CD4-positive, alpha-beta memory T cell (primary cell): ENCODE measurements at places on chromosomes 2 and 18.

DNA sequence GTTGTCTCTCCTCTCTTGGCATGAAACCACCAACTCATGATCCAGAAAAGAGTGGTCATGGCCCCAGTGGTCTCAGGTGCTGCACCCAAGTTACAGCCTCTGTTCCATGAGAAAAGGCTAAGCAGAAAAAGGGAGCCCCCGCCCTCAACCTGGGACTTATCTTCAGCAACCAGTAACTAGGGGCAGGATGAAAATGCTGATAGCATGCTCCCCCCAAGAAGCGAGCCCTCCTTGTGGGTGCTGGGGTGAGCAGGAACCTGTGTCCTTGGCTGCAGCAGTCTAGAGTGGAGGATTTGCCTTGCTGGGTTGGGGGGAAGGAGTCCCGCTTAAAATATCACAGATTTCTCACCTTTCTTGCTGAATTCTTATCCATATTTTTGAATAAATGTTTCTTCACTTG is 490.0 kb downstream of the SUCLG1 start:
- no peak for DNase-seq

DNA sequence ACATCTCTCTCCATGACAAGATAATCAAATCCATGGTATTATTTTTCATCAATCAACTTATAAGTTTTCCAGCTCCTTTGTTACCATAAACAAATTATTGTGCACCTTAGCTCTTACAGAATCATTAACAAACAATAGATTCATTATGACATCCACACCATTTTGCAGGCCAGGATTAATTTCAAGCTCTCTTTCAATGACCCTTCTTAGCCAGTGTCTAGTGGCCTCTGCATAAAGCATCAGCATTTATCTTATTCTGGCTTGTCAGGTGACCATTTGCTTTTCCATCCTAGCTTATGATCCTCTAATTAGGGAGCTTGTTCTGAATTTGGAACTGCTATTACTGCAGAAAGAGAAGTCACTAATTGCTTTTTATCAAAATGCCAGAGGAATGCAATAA is 806.2 kb upstream of the CHAC2 start:
- no peak for DNase-seq

DNA sequence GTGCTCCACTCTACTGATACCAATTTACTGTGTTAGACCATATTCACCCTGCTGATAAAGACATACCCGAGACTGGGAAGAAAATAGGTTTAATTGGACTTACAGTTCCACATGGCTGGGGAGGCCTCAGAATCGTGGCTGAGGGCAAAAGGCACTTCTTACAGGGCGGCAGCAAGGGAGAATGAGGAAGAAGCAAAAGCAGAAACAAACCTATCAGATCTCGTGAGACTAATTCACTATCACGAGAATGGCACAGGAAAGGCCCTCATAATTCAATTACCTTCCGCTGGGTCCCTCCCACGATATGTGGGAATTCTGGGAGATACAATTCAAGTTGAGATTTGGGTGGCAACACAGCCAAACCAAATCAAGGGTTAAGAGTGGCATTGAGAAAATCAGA is 65.2 kb downstream of the LDLRAD4 start:
- no peak for DNase-seq

DNA sequence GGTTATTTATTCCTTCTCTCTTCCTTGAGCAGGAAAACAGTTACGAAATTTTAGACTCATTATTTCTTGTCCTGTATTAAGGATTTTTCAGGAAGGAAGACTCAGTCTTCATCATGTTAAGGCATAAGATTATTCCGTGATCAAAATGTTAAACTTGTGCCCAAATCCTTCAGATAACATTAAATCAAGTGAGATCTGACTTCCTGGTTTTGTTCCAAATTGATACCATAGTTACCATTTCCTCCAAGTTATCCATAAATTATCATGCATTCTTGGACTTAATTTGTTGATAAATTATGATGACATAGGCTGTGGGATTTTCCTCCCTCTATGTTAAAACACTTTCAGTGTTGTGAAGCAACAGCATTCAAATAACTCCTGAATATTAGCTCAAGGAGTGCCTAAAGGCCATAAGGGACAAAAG is 31.9 kb downstream of the EFEMP1 start:
- DNase-seq: no peak

- DNase-seq: no peak
Observed at GRCh38 chr2:212158081-212158480, 380.5 kb downstream of the ERBB4 start.

DNA sequence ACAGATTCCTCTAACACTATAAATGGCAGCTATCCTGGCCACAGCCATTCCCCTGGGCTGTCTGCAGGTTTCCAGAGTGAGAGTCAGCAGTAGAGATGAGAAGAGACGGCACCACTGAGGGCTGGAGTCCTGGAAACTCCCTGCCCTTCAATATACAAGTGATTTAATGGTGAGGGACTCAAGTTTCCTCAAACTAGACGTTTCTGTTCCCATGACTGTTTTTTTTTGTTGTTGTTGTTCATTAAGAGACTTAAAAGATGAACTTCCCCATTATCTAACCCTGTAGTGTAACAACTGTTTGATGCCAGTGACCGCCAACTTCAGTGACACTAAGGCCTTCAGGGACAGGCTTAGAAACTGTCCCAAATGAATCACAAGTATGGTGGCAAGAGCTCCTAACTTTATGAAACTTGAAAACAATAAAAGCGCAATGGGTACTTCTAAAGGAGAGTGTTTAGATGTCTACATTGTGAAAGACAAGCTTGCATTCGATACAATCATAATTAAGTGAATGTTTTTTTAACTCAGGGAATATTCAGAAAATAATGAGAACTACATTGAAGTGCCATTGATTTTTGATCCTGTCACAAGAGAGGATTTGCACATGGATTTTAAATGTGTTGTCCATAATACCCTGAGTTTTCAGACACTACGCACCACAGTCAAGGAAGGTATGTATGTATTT is 34.0 kb downstream of the IL1R2 start:
- DNase-seq: no peak

DNA sequence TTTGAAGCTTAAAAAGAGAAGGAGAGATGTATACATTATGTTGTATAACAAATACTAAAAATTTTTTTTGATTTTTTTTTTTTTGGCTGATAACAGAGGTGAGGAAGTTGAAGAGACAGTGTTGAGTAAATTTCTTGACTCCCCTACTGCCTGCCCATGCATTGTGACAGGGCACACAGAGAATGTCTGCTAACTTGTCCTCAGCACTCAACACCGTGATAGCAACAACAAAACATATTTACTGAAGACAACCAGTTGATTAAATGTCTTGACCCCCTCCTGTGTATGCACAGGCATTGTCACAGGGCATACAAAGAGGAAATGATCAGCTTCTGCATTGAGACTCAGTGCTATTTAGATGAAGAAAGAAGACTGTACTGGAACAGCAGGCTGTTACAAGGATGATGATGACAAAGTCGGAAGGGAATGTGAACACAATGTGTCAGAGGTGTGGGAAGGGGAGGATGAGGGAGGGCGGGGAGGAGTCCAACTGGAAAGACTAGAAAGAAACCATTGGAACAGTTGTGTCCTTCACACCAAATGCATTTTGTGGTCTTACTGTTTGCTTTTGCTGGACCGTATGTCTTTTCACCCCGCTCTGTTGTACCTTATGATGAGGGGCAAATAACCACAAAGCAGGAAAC is 89.5 kb downstream of the CERS6 start:
- DNase-seq: no peak

GRCh38 chr2:227861011-227861410 is 10.4 kb upstream of the DAW1 start:
- no peak for DNase-seq

GRCh38 chr2:203201426-203201825 is 37.4 kb upstream of the CYP20A1 start:
- DNase-seq: no peak

GRCh38 chr2:160477032-160477431 is 16.6 kb downstream of the RBMS1 start:
- DNase-seq: no peak

DNA sequence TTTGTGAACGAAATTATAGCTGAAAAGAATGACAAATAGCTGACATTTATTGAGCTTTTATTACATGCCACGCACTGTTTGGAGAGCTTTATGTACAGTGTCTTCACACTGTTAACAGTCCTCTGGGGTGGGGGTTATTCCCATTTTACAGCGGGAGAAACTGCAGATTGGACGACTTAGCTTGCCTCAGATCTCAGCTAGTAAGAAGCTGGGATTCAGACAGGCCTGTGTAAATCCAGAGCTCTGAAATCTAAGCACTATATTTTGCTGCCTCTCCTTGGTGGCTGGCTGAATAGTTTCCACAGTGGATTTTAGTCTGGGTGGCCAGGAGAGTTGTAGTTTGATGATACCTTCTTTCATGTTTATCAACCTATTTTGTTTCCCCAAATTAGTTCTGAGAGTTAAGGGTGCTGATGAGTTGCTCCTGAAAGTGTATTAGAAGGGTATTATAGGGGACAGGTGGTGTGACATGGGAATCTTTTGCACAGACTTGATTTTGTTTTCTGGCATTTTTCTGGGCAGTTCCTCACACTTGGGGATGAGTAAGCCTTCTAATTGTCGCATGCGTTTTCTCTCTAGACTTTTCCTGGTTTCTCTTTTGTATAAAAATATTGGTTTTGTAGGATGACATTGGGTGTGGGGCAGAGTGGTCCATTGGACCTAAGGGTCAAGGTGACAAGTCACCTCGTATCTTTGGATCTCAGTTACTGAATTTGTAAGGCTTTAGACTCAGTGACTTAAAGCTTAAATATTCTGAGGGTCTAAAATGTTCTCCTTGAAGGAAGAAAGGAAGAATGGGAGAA is 1.5 kb downstream of the ACSL3 start:
- DNase-seq: peak; percentile 1

GRCh38 chr2:126858991-126859390 is 39.7 kb upstream of the TEX51 start:
- DNase-seq: no peak

DNA sequence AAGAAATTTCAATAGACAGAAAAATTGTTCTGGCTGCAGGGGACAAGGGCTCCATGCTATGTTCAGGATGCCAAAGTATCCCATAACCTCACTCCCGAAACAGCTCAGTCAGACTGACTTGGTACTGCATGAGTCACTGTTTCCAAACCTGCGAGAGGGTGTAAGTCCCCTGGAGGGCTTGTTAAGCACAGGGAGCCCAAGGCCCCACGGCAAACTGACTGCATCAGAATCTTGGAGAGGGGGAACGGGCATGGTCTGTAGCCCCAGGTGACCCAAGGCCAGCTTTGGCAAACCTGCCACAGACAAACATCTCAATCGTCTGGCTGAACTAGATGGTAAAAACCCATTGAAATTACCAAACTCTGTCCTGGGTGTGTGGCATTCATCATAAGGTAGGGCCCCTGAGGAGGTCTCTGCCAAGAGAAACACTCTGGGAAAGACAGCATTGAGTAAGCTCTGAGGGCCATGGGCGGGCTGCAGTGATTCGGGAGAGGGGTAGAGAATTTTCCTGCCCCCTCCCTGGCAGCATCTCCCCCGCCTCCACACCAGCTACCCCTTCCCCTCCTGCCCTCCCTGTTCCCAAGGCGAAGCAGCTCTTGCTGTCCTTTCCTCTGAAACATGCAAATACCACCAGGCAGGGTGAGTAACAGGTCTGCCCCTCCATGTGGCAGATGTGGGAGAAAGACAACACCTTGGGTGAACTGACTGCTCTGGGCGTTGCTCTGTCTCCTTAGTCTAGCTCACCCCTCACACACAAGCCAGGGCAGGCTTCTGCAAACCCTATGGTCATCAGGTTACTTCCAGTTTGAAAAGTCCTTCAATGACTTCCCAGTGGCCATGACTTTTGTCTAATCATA is 274.7 kb upstream of the SIX2 start:
- DNase-seq: no peak

DNA sequence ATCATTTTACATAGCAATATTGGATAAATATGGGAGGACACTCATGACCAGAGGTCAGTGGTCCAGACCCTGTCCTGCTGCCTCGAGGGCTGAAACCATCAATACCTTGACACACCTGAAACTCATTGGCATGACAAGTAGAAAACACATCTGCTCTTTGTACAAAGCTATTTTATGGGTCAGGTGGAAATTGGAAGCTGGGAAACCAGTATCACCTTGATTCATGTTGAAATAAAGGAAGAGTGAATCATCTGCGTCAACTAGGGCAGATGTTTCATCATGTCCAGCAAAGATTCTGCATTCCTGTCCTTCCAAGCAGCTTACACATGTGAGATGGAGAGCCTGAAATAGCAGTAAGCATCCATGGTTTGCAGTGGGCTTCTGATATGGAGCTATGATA is 80.0 kb upstream of the ERBB4 start:
- DNase-seq: no peak

DNA sequence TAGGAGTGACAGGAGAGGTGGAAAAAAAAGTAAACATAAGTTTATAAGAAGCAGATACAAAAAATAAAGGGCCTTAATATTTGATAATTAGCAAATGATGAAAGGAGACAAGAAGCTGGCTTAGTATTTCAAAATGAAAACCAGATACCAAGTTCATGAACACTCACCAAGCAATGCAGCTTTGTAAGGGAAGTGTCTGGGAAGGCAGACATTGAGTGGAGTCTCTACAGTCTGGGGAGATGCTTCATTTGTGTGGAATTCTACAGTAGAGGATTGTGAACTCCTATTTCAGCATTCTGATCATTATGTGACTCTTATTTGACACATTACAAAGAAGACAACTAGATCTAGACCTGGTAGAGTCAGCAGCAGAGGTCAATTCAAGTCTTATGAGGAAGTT is 1072.7 kb downstream of the DSC3 start:
- no peak for DNase-seq

DNA sequence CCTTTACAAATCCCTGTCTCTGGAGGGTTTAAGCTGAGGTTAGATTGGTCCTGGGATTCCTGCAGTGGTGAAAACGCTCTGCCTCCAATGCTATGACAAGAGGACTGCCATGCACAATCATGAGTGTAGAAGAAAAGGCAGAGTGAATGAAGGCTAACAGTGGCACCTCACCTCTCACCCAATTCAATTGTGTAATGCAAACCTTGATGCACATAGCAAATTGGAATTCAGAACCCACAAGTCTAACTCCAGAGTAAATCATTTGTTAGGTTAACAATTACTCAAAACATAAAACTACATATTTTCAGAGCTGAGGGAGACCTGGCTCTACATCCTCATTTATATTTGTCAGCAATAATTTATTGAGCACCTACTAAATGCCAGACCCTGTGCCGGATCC is 1.8 kb downstream of the TGFBRAP1 start:
- DNase-seq: no peak

DNA sequence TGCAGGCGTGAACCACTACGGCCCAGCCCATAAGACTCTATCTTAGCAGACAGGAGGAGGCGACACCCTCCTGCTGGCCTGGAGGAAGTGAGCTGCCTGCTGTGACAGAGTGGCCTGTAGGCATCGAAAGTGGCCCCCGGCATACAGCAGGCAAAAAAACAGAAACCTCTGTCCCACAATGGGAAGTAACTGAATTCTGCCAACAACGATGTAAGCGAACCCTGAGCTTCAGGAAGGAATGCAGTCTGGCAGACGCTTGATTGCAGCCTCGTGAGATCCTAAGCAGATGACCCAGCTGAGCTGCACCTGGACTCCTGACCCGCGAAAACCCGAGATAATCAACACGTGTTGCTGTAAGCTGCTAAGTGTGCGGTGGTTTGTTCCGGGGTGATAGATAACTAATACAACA is 13.6 kb downstream of the MRO start:
- no peak for DNase-seq
